ENCODE measurements at places on chromosomes 2 and 18.

GRCh38 chr2:209976698-209977385 is 25.6 kb upstream of the RPE start:
- DNase-seq = no peak

DNA sequence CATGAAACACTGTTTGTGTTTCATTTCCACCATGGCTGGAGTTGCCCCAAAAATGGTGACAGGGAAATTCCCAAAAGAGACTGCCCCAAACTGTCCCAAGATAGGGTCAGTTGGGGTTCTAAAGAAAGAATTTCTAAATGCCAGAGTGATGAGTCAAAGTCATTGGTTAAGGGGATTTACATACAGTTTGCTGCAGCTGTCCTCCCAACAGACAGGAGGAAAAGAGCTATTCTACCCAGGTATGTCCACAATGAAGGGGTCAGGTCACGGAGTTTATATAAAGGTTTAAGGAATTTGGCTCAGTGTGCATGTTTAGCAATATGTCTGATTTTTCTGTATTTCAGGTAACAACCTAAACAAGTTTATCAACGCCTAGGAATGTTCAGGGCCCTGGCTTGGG is 344.1 kb downstream of the TDRD15 start:
- DNase-seq = no peak

DNA sequence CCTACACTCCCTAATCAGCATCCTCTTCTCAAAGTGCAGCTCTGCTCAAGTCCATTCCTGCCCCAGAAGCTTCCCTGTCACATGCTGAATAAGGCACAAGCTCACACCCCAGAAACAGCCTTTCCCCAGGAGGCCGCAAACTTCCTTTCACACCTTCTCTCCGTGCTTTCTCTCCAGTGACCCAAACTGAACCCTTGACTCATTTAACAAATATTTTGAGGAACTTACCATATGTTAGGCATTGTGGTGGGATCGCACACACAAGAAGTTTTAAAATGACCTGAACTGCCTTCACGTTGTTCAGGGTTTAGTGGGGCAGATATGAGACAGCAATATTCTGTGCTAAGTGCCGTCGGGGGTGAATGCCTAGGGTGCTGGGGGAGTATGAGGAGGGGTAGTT is 161.3 kb downstream of the INSIG2 start:
- no peak for DNase-seq

- peak; percentile 29 for DNase-seq
Measured at GRCh38 chr2:196719110-196719872, 79.8 kb downstream of the CCDC150 start.

DNA sequence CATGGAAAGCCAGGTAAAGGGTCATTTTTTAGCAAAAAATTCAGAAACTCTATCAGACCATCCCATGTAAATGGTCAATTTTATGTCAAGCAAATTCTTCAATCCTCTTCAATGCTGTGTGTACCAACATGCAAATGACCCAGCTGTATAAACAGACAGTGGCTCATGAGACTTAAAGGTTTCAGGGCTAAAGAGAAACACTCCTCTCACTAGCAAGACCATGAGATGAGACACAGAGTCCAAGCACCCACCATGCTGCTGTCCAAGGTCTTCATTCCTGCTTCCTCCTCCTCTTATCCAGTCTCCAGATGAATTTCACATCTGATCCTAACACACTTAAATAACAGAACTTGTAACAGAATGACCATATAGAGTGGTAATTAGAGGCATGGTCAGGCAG is 30.8 kb upstream of the ONECUT2 start:
- DNase-seq = no peak

DNA sequence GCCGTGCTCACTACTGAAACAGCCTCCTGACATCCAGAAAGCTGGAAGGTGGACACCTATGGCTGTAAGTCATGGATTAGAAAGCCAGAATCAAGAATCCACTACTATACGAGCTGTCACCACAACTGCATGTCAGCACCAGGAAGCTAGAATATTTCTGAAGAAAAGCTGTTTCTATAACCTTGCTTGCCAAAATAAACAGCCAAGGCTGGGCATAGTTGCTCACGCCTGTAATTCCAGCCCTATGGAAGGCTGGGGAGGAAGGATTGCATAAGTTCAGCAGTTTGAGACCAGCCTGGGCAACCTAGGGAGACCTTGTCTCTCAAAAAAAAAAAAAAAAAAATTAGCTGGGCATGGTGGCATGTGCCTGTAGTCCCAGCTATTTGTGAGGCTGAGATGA is 96.3 kb upstream of the GAREM1 start:
- no peak for DNase-seq

DNA sequence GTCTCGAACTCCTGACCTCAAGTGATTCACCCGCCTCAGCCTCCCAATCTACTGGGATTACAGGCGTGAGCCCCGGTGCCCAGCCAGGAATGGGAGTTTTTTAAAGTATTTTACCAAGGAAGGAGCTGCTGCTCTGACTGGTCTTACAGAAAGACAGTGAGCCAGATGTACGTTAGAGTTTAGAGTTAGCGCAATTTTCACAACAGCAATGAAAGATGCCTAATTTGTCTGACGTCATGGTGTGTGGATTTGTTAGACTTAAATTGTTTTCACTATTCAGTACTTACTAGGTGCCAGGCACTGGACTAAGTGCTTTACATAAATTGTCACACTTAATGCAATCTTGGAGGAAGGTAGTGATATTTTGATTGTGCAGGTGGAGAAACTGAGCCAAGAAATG is 12.4 kb upstream of the RPL37A start:
- no peak for DNase-seq

DNA sequence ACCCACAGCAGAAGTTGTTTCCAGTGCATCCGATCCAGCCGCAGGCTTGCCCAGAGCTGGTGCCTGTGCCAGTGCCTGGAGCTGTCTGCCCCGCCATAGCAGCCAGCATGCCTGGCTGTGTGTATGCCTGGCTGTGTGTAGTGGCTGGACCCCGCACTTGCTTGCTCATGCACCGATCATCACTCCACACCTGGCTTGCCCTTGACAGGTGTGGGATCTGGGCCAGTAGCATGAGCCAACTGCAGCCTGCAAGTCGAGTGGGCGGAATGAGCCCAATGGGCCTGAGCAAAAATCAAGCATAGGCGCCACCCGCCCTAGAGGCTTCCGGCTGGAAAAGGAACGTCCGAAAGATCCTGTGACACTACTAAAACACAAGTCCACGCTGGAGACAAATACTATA is 74.5 kb downstream of the EPB41L3 start:
- no peak for DNase-seq

GRCh38 chr18:79901665-79902064 is 49.8 kb downstream of the SLC66A2 start:
- DNase-seq = no peak

DNA sequence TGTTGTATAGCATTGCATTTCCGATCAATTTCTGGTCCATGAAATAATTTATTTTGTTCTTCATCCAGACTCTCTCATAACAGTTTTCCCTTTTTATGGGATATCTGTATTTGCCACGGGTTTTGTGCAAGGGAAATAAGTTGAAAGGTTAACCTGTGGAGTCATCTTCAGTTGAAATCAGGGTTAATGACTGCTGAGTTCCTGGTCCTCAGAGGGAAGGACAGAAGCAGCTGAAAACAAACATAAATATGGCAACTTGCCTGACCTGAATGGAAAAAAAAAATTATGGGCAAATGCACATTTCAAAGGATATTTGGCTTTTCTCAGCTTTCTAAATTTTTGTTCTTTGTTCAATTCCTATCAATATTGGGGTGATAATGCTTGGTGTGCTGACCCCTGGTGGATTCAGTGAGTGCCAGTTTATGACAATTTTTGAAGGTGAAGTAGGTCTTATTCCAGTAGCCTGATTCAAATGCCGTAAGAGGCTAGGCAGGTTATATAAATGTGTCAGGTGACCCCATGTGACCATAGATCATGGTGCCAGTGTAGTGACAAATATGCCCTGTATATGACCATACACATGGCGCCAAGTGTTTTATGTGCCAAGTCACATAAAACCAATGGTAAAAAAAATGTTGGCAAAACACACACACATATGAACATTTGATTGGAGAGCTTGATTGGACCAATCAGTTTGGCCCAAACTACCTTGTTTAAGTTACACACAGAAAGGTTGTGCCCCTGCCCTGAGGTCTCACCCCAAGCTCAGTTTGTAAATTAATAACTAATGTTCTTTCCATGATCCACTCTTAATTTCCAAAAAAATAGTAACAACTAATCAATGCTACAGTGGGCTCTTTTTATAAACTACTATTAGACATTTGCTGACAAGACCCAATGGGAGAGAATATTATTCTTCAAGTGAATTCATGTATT is 47.6 kb upstream of the FAM124B start:
- peak; percentile 22 for DNase-seq

DNA sequence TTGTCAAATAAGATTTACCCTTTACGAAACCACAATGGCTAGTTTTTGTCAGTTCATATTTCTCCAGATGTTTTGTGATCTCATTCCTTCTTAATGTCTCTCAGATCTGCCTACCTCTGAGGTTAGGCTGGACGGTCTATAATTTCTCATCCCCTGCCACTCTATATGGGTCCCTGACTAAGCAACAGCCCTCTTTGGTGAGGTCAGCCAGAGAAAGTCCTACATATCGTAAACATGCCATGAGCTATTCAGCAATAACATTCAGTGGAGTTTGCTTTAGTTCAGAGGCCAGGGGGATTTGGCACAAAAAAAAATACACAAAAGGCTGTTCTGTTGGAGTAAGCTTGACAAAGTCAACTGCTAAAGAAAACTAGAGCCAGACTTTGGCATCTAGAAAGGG is 192.1 kb upstream of the NCKAP5 start:
- DNase-seq = no peak

DNA sequence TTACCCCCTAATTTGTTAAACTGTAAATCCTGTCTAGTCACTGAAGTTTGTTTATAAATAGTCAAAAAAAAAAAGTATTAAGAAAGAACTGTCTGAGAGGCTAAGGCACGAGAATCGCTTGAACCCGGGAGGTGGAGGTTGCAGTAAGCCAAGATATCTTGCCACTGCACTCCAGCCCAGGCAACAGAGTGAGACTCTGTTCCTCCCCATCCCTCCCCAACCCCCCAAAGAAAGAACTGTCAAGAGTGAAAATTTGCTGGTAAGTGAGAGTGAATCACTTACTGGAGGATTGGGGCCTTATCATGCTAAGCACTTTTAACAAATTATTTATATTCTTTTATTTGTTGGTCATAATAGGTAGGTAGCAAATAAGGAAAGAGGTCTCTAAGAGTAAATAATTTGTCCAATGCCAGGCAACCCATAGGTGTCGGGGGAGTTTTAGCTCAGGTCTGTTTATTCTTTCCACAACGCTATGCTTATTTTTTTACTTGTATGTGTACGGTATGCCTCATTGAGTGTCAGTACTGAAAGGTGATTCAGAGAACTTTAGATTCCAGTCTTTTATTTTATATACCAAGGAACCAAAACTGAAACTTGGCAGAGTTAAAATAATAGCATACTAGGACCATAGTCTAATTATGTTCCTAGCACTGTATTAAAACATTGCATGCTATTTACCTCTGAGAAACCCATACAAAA is 2.5 kb downstream of the TAF4B start:
- DNase-seq = no peak

DNA sequence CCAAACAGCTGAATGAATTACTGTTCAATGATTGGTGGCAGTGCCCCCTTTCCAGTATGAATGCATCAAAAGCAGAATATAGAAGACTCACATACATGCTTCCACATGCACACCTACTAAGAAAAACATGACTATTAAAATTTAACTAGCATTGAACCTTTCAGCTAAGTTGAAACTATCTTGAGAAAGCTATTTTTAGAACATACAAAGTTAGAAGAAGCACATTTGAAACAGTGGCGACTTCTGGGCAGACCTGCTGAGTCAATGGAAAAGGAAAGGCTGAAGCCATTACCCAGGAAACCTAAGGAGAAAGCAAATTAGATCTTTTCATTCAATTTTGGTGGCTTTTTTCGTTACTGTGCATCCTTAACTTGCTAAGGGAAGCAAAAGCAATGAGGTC is 55.9 kb downstream of the PLA2R1 start:
- DNase-seq = no peak

GRCh38 chr18:75421656-75422055 is 5.8 kb downstream of the SMIM21 start:
- DNase-seq = no peak

GRCh38 chr2:206368484-206368883 is 74.8 kb upstream of the ADAM23 start:
- no peak for DNase-seq

- no peak for DNase-seq
Measured at GRCh38 chr2:119721462-119721861, 38.3 kb upstream of the PTPN4 start.

- DNase-seq = no peak
Measured at GRCh38 chr2:238598802-238599530, 172.2 kb downstream of the ASB1 start.

DNA sequence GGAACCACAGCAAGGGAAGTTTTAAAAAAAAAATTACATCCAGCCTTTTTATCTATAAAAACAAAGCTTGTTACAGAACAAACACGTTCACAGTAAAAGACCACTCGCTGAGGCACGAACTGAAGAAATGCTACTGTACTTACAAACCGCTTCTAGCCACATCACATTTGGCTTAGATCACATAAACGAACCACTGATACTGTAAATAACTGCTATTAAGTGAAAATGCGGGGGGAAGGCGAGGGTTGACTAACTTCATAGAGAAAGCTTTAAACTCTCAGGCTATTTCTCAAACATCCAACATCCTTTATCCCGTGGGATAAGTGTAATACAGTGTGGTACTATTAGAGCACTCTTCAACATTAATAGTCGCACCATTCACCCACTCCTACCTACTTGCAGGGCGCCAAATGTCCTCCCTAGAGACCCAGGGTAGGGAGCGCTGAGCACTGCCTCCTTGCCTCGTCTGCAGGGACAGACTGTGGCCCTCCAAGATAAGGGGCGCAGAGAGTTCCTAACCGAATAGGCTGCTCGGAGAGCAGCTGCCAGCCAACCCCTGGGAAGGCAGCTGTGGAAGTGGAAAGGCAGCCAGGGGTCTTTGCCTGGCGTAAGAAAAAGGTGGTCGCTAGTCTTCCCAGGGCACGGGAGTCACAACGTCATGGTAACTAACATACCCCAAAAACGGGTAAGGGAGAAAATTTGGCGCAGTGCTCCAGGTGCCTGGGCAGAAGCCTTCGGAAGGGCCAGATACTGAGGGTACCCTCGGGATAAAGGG is 854 bp downstream of the GPR155 start:
- DNase-seq = no peak

- DNase-seq = no peak
Measured at GRCh38 chr2:128180031-128180430, 89.0 kb downstream of the UGGT1 start.

GRCh38 chr2:48207201-48207641 is 300.9 kb upstream of the FBXO11 start:
- DNase-seq = no peak
